ENCODE measurements at places on chromosomes 2 and 18.

GRCh38 chr2:32417659-32418058 is 60.8 kb downstream of the BIRC6 start:
- no peak for DNase-seq

- DNase-seq: no peak
These were observed 222.4 kb downstream of the SRBD1 start for GRCh38 chr2:45388541-45389100.

GRCh38 chr2:171360905-171361304 is 72.9 kb downstream of the METTL8 start:
- DNase-seq: no peak

DNA sequence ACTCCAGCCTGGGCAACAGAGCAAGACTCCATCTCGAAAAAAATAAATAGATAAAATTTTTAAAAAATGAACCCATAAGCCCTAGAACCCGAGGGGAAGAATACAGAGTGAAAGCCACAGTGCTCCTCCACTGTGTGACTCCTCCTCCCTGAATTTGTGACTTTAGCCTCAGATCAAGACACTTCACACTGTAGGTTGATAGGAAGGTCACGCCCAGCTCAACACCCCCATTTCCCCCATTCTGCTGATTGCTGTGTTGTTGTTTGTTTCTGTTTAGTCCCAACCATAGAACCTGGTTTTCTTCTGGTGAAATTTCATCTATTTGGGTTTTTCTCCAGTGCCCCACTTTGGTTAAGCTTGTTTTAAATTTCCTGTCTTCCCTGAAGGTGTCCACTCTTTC is 102.2 kb downstream of the VIT start:
- no peak for DNase-seq

DNA sequence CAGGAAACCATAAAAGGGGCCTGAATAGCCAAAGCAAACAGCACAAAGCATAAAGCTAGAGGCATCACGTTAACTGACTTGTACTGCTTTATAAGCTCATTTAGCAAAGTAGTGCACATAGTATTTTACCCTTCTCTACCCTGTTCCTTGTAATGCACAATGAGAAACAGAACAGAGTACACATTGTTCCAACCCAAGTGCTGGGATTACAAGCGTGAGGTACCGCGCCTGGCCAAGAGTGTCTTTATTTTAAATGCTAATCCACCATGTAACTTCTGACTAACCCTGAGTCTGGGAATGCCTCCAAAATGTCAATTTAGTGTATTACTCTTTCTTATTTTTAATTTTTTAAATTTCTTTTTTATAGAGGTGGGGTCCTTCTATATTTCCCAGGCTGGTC is 46.4 kb upstream of the STON1 start:
- DNase-seq: no peak

- DNase-seq: no peak
These were observed 1.3 kb downstream of the MGAT4A start for GRCh38 chr2:98729652-98730051.

DNA sequence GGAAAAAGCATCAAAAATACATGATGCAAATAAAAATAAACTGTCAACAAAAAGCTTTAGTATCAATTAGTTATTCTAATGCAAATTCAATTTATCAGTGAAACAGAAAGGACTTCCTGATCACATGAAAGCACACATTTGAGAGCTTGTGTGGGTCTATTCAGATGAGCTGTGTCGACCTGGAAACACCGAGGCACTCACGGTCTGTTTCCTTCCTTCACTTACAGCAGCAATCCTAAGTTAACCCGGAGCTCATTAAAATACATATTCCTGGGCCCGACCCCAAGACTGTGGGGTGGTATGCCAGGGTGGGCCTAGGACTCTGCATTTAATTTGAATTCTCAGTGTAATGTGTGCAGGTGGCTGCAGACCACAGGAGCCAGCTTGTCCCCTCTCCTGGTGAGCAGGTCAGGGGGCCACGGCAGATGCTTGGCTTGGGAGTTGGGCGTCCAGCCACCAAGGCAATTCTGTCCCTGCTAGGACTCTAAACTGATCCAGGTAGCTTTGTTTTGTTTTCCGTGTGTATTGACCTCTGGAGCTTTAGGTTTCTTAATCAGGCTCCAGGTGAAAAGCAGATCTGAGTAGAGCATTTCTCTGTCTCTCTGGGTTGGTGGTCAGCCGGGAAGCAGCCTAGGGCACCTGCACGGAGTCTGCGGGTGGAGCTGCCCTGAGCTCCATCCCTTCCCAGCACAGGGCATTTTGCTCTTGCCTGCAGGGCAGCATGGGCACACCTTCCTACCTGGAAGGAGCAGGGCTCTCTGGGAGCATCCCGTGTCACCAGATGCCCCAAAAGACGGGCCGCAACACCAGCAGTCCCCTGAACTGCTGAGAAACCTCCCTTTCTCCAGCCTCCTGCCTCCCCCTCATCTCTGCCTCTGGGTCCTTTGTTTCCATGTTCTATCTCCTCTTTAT is 9.0 kb downstream of the MBP start:
- no peak for DNase-seq

DNA sequence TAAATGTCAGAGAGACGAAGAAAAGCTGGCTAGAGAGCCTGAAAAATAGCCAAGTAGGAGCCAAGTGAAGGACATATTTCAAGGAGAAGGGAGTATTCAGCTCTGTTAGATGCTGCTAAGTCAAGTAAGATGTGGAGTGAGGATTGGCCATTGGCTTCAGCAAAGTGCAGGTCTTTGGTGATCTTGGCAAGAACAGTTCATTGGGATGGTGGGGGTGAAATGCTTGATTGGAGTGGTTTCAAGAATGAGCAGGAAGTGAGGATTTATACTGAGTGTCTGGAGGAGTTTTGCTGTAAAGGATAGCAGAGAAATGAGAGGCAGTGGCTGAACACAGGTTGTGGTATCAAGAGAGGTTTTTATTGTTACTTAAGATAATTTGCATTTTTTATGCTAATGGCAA is 139.7 kb downstream of the PRPF40A start:
- DNase-seq: no peak

DNA sequence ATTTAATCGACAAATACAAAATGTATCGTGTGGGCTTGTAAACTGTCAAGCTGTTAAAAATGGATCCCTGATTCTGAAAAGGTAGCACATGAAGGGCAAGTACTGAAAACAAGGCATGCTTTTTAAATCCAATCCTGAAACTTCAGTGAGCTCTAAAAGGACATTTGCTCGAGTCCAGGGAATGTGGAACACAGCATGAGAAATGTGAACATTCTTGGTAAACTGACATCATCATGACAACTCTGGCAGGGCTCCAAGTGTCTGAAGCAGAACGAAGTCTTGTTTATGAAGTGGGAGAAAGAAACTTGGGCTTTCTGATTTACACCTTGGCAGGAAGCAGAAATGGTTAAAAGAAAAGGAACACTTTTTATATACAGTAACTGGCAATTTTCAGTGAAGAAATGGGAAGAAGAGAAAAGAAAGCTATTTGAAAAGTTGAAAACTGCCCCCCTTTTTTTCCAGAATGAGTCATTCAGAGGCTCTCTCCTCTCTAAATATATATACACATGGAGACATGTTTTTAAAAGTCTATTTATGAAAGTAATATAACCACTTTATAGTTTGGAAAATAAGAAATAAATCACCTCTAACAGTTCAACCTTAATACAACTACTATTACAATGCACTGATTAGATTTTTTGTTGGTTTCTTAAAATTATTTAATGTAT is 120.8 kb downstream of the GAREM1 start:
- peak; percentile 79 for DNase-seq

Measured in aorta (tissue), 5 donors.